ENCODE measurements at places on chromosomes 11 and 22.

DNA sequence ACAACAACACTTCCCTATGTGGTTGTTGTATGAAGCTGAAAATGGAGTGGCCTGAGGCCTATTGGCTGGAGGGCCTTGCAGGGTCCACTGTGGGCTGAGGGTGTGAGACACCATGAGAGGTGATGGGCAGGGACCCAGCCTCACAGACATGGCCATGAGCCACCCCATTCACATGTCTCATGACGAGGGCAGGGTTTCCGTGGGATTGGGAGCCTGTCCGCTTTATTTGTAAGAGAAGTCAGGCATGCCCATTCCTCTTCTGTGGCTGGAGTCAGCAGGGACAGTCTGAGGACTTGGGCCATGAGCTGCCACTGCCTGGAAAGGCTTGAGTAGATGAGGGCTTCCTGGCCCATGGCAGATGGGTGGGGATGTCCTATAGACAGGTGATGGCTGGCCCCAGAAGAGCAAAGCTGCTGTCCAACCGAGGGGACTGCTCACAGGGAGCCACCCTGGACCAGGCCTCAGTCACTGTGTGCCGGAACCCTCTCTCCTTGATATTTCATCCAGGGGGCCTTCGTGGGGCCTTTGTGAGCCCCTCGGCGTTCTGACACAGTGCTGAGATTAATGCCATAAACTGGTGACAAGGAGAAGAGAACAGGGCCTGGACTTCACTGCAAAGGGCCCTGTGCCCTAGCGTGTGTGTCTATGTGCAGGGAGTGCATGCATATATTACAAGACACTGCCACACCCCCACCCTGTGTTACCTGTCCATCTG is 971.9 kb downstream of the BRD1 start:
- no peak for DNase-seq

GRCh38 chr11:95042906-95043305 is 6.3 kb upstream of the KDM4F start:
- no peak for DNase-seq

DNA sequence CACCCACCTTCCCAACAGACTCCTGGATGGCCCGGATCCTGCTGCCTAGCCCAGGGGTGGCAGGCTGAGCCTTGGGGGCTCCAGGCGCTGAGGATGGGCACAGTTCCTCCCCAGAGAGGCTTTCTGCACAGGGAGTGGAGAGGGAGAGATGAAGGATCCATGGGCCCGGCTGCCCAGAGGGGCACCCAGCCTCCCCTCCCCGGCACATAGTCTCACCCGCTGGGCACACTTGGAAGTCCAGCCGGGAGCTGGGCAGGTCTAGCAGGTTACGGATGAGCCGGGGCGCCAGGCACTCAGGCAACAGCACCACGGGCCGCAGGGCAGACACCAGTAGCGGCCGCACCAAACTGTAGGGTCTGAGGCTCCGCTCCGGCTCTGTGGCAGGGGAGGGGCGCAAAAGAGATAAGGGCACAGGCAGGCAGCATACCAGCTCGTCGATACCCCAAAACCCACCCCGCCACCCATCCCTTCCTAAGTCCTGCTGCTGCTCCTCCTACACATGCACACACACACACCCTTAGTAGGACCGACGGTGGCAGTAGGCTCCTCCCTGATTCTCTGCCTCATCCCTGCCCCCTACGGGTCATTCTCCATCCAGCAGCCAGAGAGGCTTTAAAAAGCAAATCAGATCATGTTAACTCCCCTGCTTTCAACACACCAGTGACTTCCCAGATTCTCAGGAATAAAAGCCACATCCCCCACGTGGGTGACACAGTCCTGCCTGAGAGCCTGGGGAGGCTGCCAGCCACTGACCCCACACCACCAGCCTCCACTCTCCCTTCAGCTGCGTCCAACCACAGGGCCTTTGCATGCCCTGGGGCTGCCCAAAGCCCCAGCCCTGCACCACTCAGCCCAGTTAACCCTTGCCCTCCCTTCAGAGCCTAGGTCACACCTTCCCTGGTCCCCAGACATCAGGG is 6.5 kb upstream of the MFNG start:
- no peak for DNase-seq

DNA sequence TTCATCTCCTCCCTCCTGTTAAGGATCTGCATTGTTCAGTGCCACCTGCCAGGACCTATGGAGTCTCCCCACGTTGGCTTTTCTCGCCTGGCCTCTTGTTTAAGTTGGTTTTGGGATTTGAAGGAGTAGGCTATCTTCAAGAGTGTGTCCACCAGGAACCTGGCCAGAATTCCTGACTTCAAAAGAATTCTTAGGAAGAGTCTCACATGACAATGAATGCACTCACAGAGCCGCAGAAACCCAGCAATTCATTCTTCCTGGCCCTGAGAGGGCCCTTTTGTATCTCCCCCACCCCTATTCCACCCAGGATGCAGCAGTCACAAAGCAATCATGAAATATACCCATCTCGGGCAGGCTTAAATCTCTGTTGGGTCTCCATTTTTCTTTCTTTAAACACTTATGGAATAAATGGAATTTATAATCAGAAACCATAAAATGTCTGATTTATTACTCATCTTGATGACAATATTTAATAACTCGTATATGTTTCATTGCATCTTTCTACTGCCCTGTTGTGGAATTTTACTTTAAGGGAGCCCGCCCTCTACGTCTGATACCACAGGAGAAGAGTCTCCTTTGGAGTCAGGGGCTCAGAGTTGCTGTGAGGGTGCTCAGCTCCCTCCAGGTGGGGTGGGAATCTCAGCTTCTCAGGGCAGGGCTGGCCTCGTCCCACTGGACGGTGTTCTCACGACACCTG is 507.0 kb downstream of the NTM start:
- DNase-seq = no peak

GRCh38 chr11:84247926-84248325 is 961.8 kb upstream of the CCDC90B start:
- DNase-seq = no peak

GRCh38 chr11:77351281-77351886 is 49.9 kb upstream of the GDPD4 start:
- no peak for DNase-seq

DNA sequence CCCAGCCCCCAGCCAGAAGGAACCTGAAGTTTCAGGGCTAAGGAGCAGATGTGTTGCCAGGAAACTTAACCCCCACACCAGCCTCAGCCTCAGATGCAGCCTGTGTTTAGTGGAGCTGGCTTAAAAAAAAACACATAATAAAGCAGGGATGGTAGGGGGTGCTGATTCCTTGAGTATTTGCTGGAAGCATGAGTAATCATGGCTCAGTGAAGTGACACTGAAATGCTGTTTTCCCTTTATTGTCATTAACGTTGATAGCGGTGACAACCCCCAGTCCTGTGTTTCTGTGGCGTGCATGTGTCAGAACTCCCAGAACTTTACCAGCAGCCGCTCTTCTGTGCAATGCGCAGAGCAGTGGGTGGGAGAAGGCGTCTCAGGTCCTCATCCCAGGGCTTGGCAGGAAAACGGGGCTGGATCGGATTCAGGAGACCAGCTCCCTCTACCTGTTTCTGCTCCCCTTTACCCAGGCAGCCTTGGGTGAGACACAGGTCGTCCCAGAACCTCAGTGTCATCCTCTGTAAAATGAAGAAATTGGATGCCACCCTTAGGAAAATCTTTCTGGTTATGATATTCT is 1282.1 kb downstream of the TBC1D22A start:
- DNase-seq = no peak

- no peak for DNase-seq
Observed at GRCh38 chr11:134581121-134581626, 169.1 kb upstream of the B3GAT1 start.

- DNase-seq = peak; percentile 79
Observed at GRCh38 chr22:46087816-46088277, 62.5 kb upstream of the PPARA start.
